Fibroblast of upper back skin (primary cell): ENCODE measurements at places on chromosomes 6 and 20.
A peak's percentile ranks its signal among the peaks of the same experiment; 100 is the strongest.

GRCh38 chr6:166660157-166660688, 33.2 kb upstream of the RPS6KA2 start:
- no peak for DNase-seq

GRCh38 chr6:166167801-166168615, at the start of gene TBXT:
Gene TBXT, minus strand, starts transcription at chr6:166167851. Its CDS starts 260 bp downstream, at chr6:166167591.
- DNase-seq, result no peak

GRCh38 chr6:25251426-25251825, 27.7 kb upstream of the CARMIL1 start:
- DNase-seq, result no peak

DNA sequence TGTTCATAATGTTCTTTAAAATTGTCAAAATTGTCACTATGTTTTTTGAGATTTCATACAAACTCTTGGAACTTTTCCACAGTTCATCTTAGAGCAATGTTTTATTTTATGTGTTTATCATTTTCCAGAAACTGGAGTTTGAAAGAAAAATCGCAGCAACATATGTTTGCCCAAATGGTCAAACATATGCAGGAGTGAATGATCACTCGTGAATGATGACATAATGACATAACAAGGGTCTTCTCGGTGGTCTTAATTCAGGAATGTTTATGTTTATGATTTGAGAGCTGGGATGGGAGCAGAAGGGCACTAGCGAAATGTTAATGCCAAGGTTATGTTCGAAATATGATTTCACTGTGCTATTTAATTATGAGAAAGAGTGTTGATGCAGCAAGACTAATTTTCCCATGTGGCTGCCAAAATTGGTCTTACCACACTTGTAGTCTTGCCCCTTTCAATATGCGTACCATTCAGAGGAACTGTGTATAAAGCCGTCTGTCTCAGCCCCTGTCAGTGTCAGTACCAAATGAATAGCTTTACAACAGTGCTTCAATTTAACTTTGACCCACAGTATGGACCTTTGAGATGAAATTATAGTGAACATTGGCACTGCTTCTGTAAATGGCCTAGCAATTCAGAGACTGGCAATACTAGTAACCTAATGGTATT, 152.3 kb downstream of the CARMIL1 start:
- DNase-seq, result no peak

DNA sequence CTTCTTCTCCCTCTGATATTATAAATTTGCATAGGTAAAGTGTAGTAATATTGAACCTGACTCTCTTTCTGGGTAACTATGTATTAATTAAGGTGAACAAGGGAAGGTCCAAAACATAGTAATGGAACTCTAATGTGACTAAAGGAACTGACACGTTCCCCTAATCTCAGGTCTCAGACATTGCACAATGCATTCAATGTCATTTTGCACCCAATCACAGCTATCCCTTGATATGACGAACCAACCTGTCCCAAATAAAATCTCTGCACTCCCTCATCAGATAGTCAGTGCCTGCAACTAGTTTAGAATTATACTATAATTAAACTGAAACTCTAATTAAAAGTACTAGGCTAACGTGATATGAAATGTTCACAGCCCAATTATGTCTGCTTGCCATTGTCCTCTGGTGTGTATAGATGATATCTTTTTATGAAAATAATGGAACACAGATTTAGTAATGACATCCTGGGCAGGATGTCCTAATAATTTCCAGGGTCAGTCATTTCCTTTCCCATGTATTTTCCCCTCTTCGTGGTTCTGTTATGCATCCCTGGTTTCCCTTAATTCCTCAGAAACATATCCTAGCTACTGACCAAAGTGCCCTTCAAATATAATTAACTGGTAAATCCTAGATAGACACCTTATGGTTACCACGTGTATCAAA, 36.8 kb downstream of the PTPRK start:
- no peak for DNase-seq

- DNase-seq, result no peak
These were observed 37.9 kb downstream of the PLCG1 start for GRCh38 chr20:41175201-41175651.

DNA sequence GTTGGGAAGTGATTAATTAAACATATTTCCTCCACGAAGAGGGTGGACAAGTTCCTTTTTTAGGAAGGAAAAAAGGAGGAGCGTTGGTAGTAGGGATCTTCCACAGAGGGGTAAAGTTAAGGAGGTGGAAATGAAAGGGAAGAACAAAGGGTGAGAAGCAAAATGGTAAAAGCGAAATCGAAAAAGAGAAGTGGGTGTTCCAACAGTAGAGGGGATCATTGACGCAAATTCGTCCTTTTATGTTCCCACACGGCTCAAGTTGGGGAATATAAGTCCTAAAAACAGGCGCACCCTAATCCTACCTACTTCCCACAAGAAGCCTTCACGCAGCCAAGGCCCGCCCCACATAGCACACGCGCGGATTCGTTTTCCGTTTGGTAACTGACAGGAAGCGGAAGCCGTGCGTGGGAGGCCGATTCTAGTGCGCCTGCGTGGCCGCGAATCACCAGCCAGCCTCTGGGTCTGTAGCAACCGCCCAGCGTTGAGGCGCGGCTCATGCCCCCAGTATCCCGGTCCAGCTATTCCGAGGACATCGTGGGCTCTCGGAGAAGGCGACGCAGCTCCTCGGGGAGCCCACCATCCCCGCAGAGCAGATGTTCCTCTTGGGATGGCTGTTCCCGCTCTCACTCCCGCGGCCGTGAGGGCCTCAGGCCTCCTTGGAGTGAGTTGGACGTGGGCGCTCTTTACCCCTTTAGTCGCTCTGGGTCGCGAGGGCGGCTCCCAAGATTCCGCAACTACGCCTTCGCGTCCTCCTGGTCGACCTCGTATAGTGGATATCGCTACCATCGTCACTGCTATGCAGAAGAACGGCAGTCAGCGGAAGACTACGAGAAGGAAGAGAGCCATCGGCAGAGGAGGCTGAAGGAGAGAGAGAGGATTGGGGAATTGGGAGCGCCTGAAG, at the start of gene NKAPL:
TSS of gene NKAPL (plus strand) at position 421 of the 901 bp plus-strand sequence. CDS start at position 496, 75 bp downstream.
- DNase-seq, result peak; percentile 70

DNA sequence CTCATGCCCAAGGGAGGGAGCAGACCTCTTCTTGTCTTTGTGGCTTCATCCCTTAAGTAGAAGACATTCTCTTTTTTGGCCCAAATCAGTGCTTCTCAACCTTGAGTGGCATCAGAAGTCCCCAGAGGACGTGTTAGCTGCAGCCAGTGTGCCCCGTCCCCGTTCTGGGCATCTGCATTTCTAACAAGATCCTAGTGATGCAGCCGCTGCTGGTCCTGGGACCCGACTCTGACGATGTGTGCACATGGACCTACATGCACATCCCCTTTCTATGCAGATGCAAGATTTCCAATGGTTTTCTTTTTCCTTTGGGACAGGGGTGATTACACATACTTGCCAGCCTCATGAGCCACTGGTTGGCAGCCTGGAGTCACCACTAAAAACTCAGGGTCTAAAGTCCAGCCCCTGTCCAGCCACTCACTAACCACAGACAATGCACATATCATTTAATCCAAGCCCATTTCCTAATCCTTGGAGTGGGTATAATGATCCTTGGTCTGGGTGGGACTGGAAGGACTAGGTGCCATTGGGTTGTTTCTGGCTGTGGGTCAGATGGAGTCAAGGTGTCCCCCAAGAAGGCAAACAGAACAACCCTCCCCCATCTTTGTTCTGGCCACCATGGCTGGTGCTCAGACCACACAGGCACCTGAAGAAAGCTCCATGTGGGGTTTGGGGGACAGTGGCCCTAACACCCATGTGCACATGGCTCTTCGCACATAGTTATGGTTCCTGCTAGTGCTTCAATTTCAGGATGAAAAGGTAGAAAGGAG, 6.4 kb downstream of the ACSS1 start:
- DNase-seq, result no peak

GRCh38 chr6:132135409-132135808, 184.2 kb upstream of the CCN2 start:
- no peak for DNase-seq

GRCh38 chr20:37346236-37346534, 245 bp downstream of the SRC start:
- DNase-seq, result no peak

DNA sequence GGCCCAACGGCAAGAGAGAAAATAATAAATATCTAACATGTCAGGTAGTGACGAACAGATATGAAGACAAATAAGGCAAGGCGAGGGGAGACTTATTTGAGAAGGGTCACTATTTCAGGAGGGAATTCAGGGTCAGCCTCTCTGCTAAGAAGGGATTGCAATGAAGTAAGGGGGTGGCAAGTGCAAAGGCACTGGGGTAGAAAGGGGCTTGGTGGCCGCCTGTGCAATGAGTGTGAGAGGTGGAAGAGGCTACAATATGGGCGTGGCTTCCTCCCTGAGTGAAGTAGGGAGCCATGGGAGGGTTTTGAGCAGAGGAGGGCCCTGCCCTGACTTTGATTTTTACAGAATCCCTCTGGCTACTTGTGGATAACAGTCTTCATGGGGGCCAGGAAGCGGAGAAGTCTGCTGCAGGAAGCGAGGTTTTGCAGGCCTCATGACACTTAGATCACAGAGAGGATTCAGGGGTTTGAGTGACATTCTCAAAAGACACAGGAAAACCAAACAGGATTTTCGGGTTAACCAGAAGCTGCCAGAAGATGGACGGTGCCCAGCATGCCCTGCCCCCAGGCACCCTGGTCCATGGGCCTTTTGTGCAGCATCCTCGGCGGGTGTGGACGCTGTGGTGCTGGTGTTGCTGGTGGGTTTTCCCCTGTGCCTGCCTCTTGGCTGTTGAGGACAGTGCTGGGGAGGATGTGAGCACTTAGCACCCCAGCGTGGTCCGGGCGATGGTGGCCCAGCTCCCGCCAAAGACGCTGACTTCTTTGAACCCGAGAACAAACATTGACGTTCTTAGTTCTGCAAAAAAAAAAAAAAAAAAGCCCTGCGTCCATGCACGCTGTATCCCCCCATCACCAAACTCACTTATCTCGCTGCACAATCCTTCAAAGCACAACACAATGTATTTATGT, 124.2 kb upstream of the PTPN1 start:
- no peak for DNase-seq

DNA sequence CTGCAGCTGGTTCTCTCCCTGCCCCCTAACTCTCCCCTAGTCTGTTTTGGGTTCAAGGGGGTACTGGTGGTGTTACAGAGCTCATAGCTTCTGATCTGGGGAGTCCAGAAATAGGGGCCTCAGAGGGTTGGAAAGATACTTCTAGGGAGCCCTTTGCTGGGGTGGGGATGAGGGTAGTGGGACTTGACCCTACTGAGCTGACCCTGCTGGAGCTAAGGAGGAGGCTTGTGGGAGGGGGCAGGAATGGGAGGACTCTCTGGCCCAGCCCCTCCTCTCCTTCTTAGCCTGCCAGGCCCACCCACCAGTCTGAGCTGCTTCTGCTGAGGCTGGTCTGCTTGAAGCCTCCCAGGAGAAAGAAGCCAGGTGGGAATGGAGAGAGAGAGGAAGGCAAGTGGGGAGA, at the start of gene EGFL8:
TSS of gene EGFL8 (plus strand) at position 301 of the 400 bp plus-strand sequence. CDS start 1,571 bp downstream, outside the sequence.
- DNase-seq, result no peak

GRCh38 chr20:33843050-33843449, 31.9 kb downstream of the CHMP4B start:
- no peak for DNase-seq

DNA sequence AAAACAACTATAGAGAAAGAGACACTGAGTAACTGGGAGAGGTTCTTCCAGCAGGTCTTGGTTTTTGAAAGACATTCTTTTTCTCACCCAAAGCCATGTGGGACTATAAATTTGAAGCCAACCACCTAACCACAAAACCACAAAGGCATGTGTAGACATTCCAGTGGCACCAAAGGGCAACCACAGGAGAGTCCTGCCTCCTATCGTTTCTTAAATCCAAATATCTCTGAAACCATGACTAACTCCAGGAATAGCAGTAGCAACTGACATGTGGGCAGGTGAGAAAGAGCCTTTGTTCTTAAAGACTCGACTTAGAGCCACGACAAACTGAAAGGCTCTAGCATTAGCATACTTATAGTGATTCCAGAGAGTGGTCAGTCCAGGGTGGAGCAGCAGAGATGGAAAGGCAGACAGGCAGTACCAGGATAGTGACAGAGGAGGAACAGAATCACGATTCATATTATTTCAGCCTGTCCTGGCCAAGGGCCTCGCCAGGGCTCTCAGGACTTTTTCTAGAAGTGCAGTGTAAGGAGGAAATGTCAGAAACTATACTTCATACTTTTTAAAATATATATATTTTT, 9.4 kb upstream of the COL9A1 start:
- DNase-seq, result peak; percentile 89

- DNase-seq, result no peak
These were observed 171.6 kb downstream of the UBE3D start for GRCh38 chr6:82893889-82894652.

DNA sequence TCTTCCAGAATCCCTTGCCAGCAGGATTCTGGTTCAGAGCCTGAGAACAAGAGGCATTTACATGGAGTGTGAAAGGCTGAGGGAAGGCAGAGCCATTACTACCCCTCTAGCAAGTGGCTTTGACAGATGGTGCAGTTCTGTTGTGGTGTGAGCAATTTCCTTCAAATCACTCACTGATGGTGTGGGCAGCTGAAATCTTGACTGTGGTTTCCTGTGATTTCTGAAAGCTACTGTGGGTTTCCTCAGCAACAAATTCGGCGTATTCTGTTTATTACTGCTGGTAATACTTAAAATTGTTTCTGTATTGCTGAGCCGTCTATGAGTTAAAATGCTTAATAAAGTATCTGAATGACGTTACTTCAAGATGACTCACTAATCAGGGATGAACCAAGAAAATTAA, 181.5 kb upstream of the TCF21 start:
- DNase-seq, result peak; percentile 95

- no peak for DNase-seq
These were observed 717.8 kb upstream of the HS3ST5 start for GRCh38 chr6:115060581-115060980.

DNA sequence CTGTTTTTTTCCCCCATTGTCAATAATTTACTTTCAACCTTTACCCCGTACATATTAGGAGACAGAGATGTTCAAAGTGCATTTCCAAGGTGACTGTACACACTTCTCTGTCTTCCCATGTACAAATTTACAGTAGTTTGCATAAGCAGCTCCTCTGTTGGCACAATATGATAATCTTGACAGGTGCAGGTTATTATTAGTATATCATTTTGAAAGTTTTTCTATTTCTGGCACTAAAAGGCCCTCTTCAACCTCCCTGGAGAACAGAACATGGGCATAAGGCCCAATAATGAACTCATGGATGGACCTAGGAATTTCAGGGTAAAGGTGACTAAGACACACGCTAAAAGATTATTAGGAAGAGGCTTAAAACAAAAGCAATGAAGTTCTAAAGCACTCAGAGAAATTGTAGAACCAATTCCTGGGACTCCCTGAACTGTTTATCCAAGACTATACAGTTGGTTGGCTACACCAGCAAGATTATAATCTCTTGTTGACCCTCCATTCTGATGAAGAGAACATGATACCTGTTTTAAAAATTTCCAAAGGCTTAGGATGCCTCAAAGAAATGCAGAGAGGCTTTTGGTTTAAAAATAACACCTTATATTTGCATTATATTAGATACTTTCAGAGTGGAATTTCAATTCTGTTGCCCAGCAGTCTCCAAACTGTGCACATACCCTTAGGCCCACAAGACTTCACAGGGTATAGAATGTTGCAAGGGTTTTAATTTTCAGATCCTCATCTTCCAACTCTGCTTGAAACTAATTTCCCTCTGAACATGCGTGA, 1.1 kb downstream of the AIG1 start:
- DNase-seq, result peak; percentile 26

- DNase-seq, result no peak
These were observed 578.2 kb downstream of the MEI4 start for GRCh38 chr6:78231002-78231401.

GRCh38 chr20:37527638-37528445, at the start of gene BLCAP:
Gene BLCAP, minus strand, starts transcription at chr20:37527876. Its CDS starts 8,702 bp downstream, at chr20:37519174.
- peak; percentile 85 for DNase-seq
